Naive B cell (primary cell): ENCODE measurements at places on chromosomes 6 and 20. TPM values are rescaled to one million over a fixed set of nuclear protein-coding genes. Genes with fewer than 3 reads are reported as not detected.
A peak's percentile ranks its signal among the peaks of the same experiment; 100 is the strongest.

GRCh38 chr20:63177785-63178445 is 38.0 kb downstream of the YTHDF1 start:
- peak overlapping the region; percentile 47 for H3K27ac ChIP-seq
- H3K36me3 ChIP-seq = no peaks in the 10 kb centered on the region
- peaks cover 52% of the 10 kb centered on the region for H3K27me3 ChIP-seq
- no peak for DNase-seq
- H3K4me1 ChIP-seq = peaks cover 14% of the 10 kb centered on the region

DNA sequence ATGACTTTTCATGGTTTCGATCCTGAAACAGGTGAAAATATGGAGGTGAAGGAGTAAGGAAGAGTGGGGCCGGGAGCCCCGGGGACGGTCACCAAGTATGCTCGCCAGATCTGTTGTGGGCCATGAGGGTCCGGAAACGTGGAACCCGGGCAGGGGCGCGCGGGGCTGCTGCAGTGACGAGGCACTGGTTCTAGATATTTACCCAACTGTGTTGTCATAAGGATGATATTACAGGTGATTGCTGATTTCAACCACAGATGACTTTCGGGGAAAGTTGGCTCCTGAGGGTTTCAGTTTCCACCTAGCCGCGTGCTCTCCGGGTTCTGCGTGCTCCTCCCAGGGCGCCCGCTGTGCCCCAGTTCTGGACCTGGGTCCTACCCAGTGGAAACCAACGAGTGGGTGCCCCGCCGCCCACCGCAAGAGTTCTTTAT is 12.2 kb downstream of the RAET1G start:
- no peak overlapping the region for H3K27ac ChIP-seq
- H3K4me1 ChIP-seq = no peaks in the 10 kb centered on the region
- H3K27me3 ChIP-seq = peaks cover 39% of the 10 kb centered on the region
- no peak for DNase-seq
- no peak overlapping the region for H3K4me3 ChIP-seq

DNA sequence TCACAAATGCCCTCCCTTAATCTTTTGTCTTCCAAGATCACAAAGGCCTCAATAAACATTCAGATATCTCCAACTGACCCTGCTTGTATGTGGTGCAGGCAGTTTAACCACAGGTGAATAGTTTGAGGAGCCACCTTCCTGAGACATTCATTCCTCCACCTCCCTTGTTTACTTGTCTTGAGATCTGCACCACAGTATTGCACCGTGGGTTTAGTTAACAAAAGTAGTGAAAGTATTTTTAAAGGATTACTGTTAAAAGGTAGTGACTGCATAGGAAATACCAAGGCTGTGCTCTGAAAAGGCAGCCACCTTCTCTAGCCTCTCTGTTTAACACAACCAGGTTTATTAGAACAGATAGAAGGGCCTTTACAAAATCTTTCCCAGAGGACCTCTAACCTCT is 46.5 kb downstream of the SESN1 start:
- no peaks in the 10 kb centered on the region for H3K27me3 ChIP-seq
- H3K4me3 ChIP-seq = no peak overlapping the region

GRCh38 chr6:151101161-151101815 is 138.5 kb upstream of the AKAP12 start:
- H3K27ac ChIP-seq = no peak overlapping the region
- no peak overlapping the region for H3K4me3 ChIP-seq
- H3K36me3 ChIP-seq = peaks cover 20% of the 10 kb centered on the region
- no peak for DNase-seq

DNA sequence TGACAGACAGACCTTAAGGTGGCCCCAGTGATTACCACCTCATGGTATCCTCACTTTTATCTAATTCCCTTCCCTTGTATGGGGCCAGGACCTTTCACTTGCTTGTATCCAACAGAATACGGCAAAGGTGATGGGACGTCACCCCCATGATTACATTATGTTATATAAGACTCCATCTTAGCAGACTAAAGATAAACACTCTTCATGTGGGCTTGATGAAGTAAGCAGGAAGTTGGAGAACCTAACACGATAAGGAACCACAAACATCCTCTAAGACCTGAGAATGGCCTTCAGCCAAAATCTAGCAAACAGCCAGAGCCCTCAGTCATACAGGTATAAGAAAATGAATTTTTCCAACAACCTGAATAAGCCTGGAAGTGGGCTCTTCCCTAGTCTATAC is 8.0 kb downstream of the SLC17A3 start:
- no peak overlapping the region for H3K4me3 ChIP-seq
- DNase-seq = no peak
- no peaks in the 10 kb centered on the region for H3K4me1 ChIP-seq
- H3K27me3 ChIP-seq = peaks cover 22% of the 10 kb centered on the region
- H3K36me3 ChIP-seq = peaks cover 9% of the 10 kb centered on the region
- H3K27ac ChIP-seq = no peak overlapping the region

DNA sequence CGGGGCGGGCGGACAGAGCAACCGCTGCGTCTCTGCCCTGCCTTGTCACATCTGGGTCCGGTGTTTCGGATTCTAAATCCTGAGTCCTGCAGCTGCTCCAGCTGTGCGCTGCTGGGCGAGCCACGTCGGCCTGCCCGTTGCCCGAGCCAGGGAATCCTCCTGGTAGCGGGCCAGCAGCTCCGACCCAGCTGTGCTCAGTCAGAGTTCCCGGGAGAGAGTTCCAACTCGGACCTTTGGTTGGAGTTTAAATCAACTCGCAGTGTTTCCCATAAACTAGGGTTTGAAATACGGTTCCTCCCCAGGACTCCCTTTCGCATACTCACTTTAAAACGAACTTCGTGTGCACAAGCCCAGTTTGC is 315 bp upstream of the PDE10A start:
- no peak overlapping the region for H3K4me3 ChIP-seq
- H3K4me1 ChIP-seq = peaks cover 12% of the 10 kb centered on the region
- H3K36me3 ChIP-seq = no peaks in the 10 kb centered on the region
- H3K27me3 ChIP-seq = peaks cover 60% of the 10 kb centered on the region
- no peak for DNase-seq

DNA sequence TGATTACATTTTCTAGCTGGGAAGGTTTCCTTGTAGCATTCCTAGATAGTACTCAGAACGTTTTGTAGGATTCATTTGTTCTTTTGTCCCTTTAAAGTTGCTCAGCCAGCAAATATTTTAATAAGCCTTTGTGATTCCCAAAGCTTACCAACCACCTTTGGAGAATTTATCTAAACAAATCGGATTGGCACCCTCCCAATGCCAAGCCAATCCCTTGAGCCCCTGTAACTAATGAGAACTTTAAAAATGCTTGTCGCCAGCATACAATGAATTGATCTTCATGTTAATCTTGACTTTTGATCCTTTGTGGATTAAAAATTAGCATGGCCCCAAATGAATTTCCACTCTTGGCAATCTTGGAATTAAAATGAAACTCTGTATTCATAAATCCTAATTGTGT is 559.5 kb downstream of the UTRN start:
- no peaks in the 10 kb centered on the region for H3K4me1 ChIP-seq
- H3K27ac ChIP-seq = peak overlapping the region; percentile 57
- H3K4me3 ChIP-seq = no peak overlapping the region
- no peaks in the 10 kb centered on the region for H3K27me3 ChIP-seq
- peaks cover 17% of the 10 kb centered on the region for H3K36me3 ChIP-seq
- DNase-seq = no peak

- peaks cover 14% of the 10 kb centered on the region for H3K4me1 ChIP-seq
- peak overlapping the region; percentile 89 for H3K4me3 ChIP-seq
- no peak for DNase-seq
- no peak overlapping the region for H3K27ac ChIP-seq
- no peaks in the 10 kb centered on the region for H3K36me3 ChIP-seq
- no peaks in the 10 kb centered on the region for H3K27me3 ChIP-seq
Measured at GRCh38 chr6:3849681-3850450, 693 bp downstream of the FAM50B start.

DNA sequence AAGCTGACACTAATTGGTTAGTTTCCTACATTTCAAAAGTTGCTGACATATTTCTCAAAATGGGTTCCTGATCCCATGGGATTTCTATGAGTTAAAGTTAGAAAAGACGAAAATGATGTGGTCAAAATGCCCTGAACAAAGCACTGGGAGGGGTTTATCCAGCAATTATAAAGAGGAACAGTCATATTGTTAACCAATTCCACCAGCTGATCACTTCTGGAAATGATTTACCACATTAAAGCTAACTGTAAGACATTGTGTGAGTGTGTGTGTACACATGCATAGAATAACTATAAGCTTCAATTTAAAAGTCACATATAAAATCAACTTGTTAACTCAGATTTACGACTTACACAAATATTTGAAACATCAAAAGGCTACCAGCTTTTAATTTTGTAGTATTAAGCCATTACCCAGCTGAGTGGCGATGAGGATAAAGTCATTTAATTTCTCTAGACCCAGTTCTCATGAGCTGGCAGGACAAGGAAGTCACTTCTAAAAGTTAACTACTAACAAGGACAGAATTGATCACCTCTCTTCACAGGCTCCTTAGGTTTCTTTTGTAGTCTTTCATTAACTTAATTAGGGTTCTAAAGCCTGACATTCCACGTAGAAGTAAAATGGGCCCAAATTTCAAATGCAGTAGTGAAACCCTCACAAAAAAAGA is 40.4 kb downstream of the MAN1A1 start:
- H3K27me3 ChIP-seq = no peaks in the 10 kb centered on the region
- no peak overlapping the region for H3K4me3 ChIP-seq
- peaks cover 13% of the 10 kb centered on the region for H3K36me3 ChIP-seq
- H3K27ac ChIP-seq = peak overlapping the region; percentile 4

DNA sequence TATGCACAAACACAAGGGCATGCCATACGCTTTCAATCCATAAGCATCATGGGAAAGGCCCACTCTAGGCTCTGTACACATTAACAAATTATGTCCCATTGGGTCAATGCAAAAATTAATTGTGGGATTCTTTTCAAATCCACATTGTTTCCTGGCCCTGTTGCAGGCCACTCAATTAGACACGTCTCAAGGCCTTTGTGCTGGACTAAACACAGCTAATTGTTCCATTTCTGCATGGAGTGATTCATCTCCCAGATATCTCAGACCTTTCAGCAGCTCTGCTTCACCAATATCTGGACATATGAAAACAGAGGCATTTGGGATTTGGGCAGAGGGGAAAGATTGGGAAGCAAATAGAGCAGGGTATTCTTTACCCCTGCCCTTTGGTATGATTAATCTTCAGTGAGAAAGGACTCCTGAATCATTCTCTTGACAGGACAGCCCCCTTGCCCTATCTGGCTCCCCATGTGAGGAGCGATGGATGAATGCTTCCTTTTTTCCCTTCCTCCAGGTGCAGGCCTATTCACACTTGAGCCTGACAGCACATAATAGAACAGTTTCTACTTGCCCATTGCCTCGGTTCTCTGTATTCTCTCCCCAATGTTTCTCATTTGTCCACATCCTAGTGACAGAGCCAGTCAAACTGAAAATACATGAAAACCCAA is 547.6 kb downstream of the HAO1 start:
- no peaks in the 10 kb centered on the region for H3K36me3 ChIP-seq
- DNase-seq = no peak
- no peak overlapping the region for H3K27ac ChIP-seq

- peaks cover 5% of the 10 kb centered on the region for H3K27me3 ChIP-seq
- peak overlapping the region; percentile 76 for H3K27ac ChIP-seq
- no peak for DNase-seq
- no peaks in the 10 kb centered on the region for H3K36me3 ChIP-seq
- H3K4me1 ChIP-seq = peaks cover 22% of the 10 kb centered on the region
Measured at GRCh38 chr20:40941133-40941610, 87.5 kb upstream of the TOP1 start.

- peaks cover 78% of the 10 kb centered on the region for H3K4me1 ChIP-seq
- no peak for DNase-seq
Measured at GRCh38 chr6:157080986-157081391, 242.3 kb downstream of the TMEM242 start.

DNA sequence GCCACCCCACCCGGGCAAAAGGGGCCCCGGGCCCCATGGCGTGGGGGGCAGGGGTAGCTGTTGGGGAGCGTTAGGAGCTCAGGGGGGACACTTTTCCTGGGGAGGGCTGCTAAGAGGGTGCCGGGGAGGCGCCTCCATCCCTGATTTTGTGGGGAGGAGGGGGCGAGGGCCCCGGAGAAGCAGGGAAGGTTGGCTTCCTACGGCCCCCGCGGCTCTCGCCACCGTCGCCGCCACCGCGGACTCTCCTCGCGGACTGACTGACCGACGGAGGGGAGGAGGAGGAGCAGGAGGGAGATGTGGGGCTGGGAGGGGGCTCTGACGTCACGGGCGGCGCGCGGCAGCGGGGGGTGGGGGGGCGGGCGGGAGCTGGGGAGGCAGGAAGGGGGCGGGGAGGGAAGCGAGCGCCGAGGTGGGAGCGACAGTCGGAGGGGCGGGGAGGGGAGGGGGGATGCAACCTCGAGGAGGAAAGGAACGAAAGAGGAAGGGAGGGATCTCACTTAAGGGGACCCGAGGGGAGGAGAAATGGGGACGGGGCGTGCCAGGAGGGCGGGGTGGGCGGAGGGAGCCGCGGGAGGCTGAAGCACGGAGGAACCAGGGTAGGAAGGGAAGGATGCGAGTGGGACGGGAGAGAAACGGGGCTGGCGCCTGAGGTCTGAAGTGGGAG is 5.1 kb downstream of the GABBR1 start:
- H3K27me3 ChIP-seq = no peaks in the 10 kb centered on the region

DNA sequence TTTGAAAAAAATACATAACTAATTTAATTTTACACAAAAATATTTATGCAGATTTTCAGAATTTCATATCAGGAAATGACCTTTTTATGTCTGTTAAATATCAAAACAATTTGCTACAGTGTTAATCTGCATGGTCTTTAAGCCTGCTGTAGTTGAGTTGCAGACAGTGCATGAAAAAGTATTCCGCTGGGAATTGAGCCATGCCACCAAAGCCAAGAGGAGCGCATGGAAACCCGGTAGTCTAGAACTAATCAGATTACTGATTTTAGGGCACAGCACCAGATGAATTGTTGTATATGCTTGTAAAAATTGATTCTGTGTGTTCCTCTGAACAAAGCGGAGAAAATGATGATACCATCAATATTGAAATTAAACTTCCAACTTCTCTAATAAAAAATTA is 34.3 kb upstream of the LAMP5 start:
- DNase-seq = no peak
- no peak overlapping the region for H3K27ac ChIP-seq
- no peaks in the 10 kb centered on the region for H3K27me3 ChIP-seq
- H3K4me3 ChIP-seq = no peak overlapping the region

Gene GZF1
- 2.5 TPM for polyA plus RNA-seq

Gene ADGRB3
- polyA plus RNA-seq = not detected

Gene ZNF512B
- 0.60 TPM for polyA plus RNA-seq

Gene PRR18
- not detected for polyA plus RNA-seq

Gene CYP24A1
- polyA plus RNA-seq = not detected
